Activated CD8-positive, alpha-beta memory T cell treated with anti-CD3 and anti-CD28 coated beads, Interleukin-2, amount 10 ng/mL, durations not matched to agents 7 days and 5 days (primary cell): ENCODE measurements at places on chromosomes 4 and X.
A peak's percentile ranks its signal among the peaks of the same experiment; 100 is the strongest.

- no peak for DNase-seq
- H3K36me3 ChIP-seq, result no peaks in the 10 kb centered on the region
- no peak overlapping the region for H3K4me3 ChIP-seq
- no peaks in the 10 kb centered on the region for H3K27me3 ChIP-seq
Observed at GRCh38 chr4:91436556-91436955, 867.2 kb upstream of the GRID2 start.

DNA sequence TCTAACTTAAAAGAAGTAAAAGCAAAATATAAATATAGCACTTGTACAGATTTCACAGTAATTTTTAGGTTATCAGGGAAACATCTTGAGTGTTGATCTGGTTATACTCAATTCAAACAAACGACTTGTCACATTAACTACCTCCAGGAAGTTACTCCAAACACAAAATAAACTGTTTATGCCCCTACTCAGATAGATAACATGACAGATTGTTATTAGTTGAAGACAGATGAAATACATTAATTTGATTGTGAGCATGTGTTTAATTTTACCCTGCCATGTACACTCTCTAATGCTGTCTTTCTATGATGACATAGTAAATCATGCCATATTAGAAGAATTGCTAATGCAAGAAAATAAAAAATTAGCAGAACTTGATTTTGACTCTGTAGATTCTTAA is 88.0 kb downstream of the RAB28 start:
- no peak for DNase-seq
- no peak overlapping the region for H3K4me3 ChIP-seq
- peaks cover under 1% of the 10 kb centered on the region for H3K36me3 ChIP-seq

- H3K36me3 ChIP-seq, result no peaks in the 10 kb centered on the region
- H3K27ac ChIP-seq, result no peak overlapping the region
- no peak for DNase-seq
- H3K4me3 ChIP-seq, result no peak overlapping the region
Observed at GRCh38 chrX:9940421-9940820, 26.7 kb upstream of the CLDN34 start.

DNA sequence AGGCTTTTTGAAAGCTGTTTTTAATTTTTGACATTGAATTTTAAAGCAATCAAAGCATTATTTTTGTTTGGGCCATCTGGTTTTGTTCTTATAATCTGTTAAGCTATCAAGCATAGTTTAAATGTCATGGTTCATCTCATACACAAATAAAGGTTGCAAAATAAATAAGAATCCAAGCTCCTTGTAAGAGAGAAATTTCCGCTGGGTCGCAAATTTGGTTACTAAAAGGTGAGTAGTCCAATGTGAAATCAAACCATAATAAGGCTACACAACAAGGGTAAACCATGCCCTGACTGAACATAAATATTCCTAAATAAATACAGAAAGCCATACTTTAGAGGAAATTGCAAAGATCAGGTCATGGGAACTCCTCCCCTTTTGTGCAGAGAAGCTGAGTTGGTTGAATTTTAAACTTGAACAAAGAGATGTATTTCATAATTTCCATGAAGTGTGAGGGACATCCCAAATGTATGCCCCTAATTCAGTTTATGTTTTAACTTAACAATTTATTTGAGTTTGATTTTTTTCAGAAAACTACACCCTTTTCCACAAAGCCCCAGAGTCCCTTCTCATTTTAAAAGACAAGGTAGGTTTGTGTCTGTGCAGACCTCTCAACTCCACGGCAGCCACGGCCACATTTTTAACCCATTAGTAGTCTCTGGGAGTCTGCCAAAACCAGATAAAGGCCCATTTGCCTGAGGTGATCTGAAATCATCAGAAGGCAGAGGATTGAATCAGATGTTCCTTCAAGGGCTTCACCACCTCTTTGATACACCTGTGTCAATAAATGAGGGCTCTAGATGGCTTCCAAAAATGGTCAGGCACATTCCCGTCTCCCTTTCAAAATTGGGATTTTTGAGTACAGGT is 85.2 kb downstream of the PLAC1 start:
- H3K27ac ChIP-seq, result no peak overlapping the region
- no peaks in the 10 kb centered on the region for H3K36me3 ChIP-seq
- peaks cover 2% of the 10 kb centered on the region for H3K4me1 ChIP-seq
- DNase-seq, result no peak
- H3K4me3 ChIP-seq, result no peak overlapping the region

- H3K36me3 ChIP-seq, result no peaks in the 10 kb centered on the region
- no peak for DNase-seq
- no peak overlapping the region for H3K4me3 ChIP-seq
- peaks cover 4% of the 10 kb centered on the region for H3K4me1 ChIP-seq
- no peak overlapping the region for H3K27ac ChIP-seq
Observed at GRCh38 chr4:79253924-79254323, 71.9 kb downstream of the NAA11 start.

DNA sequence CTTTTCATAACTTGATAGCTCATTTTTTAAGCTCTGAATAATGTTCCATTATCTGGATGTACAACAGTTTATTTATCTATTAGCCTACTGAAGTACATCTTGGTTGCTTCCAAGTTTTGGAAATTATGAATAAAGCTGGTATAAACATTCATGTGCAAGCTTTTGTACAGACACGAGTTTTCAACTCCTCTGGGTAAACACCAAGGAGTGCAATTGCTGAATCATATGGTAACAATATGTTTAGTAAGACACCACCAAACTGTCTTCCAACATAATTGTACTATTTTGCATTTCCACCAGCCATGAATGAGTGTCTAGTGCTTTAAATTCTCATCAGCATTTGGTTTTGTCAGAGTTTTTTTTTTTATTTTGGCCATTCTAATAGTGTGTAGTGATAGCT is 266.7 kb upstream of the ATOH1 start:
- H3K27me3 ChIP-seq, result no peaks in the 10 kb centered on the region
- H3K36me3 ChIP-seq, result no peaks in the 10 kb centered on the region
- no peak for DNase-seq
- H3K4me1 ChIP-seq, result no peaks in the 10 kb centered on the region

DNA sequence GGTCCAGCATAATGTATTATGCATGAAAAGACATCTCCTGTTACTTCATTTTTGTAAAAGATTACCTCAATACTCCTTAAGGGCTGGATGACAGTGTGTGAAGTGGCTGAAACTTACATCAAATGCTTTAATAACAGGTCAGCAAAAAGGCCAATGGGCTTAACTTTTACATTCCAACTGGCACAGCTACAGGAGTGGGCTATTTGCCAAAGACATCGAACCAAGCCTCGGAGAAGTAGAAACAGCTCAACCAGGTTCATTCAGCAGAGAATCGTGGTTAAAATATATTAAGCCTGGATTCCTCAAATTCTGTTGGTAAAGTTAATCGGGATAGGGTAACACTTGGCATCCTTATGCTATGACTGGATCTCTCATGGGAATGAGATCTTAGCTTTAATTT is 639.7 kb downstream of the TRIML1 start:
- H3K4me1 ChIP-seq, result no peaks in the 10 kb centered on the region
- H3K36me3 ChIP-seq, result no peaks in the 10 kb centered on the region
- no peaks in the 10 kb centered on the region for H3K27me3 ChIP-seq
- DNase-seq, result no peak
- no peak overlapping the region for H3K4me3 ChIP-seq

- DNase-seq, result no peak
- H3K4me1 ChIP-seq, result no peaks in the 10 kb centered on the region
Observed at GRCh38 chrX:84475596-84475995, 26.7 kb downstream of the HDX start.

DNA sequence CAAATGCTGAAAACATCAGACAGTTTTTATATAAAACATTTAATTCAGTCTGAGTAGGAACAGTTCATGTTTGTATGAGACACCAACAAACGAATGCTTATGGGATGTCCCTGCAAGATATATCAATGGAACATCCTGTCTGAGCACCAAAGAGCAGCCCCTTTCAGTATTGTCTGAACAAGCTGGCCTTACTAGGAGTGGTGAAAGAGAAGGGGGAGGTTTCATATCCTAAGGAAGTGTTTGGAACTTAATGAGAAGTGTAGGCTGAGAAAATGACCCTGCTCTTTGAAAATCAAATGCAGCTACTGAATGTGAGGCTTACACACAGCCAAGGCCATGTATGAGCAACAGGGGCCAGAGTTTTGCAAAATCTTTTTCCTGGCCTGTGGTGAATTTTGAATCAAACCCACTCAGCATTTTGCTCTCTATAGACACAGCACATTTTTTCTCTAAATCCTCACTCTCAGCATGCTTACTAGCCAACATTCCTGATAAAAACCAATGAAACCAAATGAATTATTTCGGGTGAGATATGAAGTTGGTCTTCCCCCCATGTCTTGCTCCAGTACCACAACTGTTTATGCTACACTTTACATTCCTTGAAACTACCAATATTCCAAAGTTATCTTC is 119.4 kb downstream of the LUZP4 start:
- no peaks in the 10 kb centered on the region for H3K27me3 ChIP-seq
- H3K4me1 ChIP-seq, result no peaks in the 10 kb centered on the region
- no peak overlapping the region for H3K27ac ChIP-seq
- no peak for DNase-seq
- no peak overlapping the region for H3K4me3 ChIP-seq
- H3K36me3 ChIP-seq, result no peaks in the 10 kb centered on the region

DNA sequence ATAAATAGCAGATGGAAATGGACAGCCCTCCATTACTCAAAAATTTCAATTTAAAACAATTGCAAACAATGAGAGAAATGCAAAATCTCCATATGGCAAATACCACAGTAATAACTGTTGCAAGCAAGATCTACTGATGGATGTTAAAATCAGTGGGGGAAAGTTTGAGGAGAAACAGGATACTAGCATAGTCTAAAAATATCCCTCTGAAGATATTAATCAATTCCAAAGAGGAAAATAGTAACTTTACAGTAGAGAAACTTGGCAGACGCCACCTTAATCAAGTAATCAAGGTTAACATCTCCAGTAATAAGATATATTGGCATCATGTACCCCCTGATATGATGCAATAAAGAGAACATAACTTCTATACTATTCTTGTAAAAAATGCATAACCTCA is 344.8 kb downstream of the ZNF674 start:
- peaks cover 4% of the 10 kb centered on the region for H3K4me1 ChIP-seq
- no peak for DNase-seq
- H3K36me3 ChIP-seq, result no peaks in the 10 kb centered on the region
- H3K4me3 ChIP-seq, result no peak overlapping the region

- H3K27ac ChIP-seq, result no peak overlapping the region
- no peaks in the 10 kb centered on the region for H3K4me1 ChIP-seq
- no peaks in the 10 kb centered on the region for H3K36me3 ChIP-seq
- no peak for DNase-seq
- no peaks in the 10 kb centered on the region for H3K27me3 ChIP-seq
- H3K4me3 ChIP-seq, result no peak overlapping the region
Observed at GRCh38 chr4:17068891-17069290, 170.4 kb upstream of the LDB2 start.

- H3K36me3 ChIP-seq, result peaks cover 2% of the 10 kb centered on the region
- no peak overlapping the region for H3K27ac ChIP-seq
- H3K4me1 ChIP-seq, result peaks cover 2% of the 10 kb centered on the region
- DNase-seq, result no peak
- no peak overlapping the region for H3K4me3 ChIP-seq
- peaks cover 75% of the 10 kb centered on the region for H3K27me3 ChIP-seq
Observed at GRCh38 chr4:8869898-8870646, 1.6 kb downstream of the HMX1 start.

- H3K4me3 ChIP-seq, result no peak overlapping the region
- no peaks in the 10 kb centered on the region for H3K36me3 ChIP-seq
- H3K27ac ChIP-seq, result no peak overlapping the region
- H3K27me3 ChIP-seq, result peaks cover 4% of the 10 kb centered on the region
- DNase-seq, result no peak
- H3K4me1 ChIP-seq, result no peaks in the 10 kb centered on the region
Observed at GRCh38 chr4:124322234-124323065, 390.1 kb downstream of the ANKRD50 start.

DNA sequence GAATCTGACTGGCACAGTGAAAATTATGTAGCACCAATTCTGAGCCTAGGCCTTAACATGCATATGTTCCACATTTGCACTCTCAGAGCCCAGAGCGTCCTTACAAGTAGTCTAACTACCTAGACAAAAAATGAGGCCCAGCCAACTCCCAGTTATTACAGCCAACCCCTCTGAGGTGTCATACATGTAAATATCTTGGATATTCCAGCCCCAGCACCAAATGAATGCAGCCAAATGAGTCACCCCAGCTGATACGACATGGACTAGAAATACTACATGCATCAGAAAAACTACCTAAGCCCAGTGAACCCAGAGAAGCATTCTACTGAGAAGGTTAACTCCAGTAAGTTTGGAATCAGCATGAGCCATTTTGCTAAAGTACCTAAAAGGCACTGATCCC is 145.1 kb downstream of the STPG2 start:
- no peaks in the 10 kb centered on the region for H3K27me3 ChIP-seq
- no peak overlapping the region for H3K27ac ChIP-seq
- no peak overlapping the region for H3K4me3 ChIP-seq
- no peaks in the 10 kb centered on the region for H3K4me1 ChIP-seq
- H3K36me3 ChIP-seq, result no peaks in the 10 kb centered on the region
- DNase-seq, result no peak

DNA sequence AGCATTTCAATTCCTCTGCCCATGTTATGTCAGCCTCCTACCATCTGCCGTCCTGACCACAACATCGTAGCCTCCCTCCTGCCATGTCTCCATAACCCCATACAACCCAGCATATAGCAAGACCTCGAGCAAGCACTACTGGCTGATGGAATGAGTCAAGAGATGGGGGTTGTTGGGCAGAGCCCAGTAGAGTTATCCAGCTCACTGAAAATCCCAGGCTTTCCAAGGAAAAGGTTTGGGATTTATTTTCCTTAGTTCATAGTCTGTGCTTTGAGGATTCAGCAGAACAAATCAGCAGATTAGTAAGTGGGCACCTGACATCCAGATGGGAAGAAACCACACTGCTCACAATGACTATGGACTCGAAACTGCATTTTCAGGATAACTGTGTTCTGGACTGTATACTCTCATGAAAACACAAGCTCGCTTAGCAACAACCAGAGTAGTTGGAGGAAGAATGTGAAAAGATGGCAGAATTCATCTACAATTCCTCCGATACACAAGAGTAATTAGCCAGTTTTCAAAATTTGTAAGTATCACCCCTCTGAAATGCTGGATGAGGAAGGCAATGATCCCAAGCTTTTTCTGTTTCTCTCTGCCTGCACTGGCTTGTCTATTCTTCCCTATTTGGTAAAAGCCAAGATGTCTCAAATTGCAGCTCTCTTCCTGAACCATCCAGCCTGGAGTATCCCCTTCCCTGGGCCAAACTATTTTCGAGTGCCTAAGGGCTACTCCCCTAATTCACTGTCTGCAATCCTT is 186.2 kb upstream of the TBL1X start:
- peaks cover 24% of the 10 kb centered on the region for H3K4me1 ChIP-seq
- no peak for DNase-seq
- peaks cover 4% of the 10 kb centered on the region for H3K36me3 ChIP-seq
- H3K27ac ChIP-seq, result peak overlapping the region; percentile 81
- no peaks in the 10 kb centered on the region for H3K27me3 ChIP-seq
- peak overlapping the region; percentile 43 for H3K4me3 ChIP-seq

GRCh38 chr4:41329361-41329760 is 72.6 kb downstream of the UCHL1 start:
- no peak overlapping the region for H3K27ac ChIP-seq
- no peaks in the 10 kb centered on the region for H3K36me3 ChIP-seq
- DNase-seq, result no peak
